Activated B cell treated with CpG ODN at 0.5 μM for 24 hours (primary cell): ENCODE measurements at places on chromosomes 7 and 10. TPM values are rescaled to one million over a fixed set of nuclear protein-coding genes. Genes with fewer than 3 reads are reported as not detected.

The PTPRN2 gene
- 1.6 and 1.8 TPM in 2 replicates for total RNA-seq

The HSPA12A gene
- 4.0 and 5.1 TPM in 2 replicates for total RNA-seq

The LIPJ gene
- total RNA-seq, result 0.07 and 0.31 TPM in 2 replicates

The ZWINT gene
- 5.0 and 6.6 TPM in 2 replicates for total RNA-seq

The TRDMT1 gene
- total RNA-seq, result 15.0 and 19.9 TPM in 2 replicates

The C7orf57 gene
- total RNA-seq, result not detected in 2 replicates

The EPHB6 gene
- 20.9 and 21.4 TPM in 2 replicates for total RNA-seq

The CAMK1D gene
- total RNA-seq, result 51.7 and 58.8 TPM in 2 replicates

The PSPH gene
- total RNA-seq, result 7.9 and 9.0 TPM in 2 replicates

The OGDHL gene
- not detected in 2 replicates for total RNA-seq

The COPS6 gene
- 88.3 and 108 TPM in 2 replicates for total RNA-seq

The TRIM74 gene
- 0.51 and 0.86 TPM in 2 replicates for total RNA-seq

The ITIH5 gene
- not detected in 2 replicates for total RNA-seq

The GPR26 gene
- total RNA-seq, result not detected in 2 replicates

The GPER1 gene
- 2.7 and 3.0 TPM in 2 replicates for total RNA-seq

The PRLHR gene
- total RNA-seq, result not detected in 2 replicates

The PLAC9 gene
- not detected in 2 replicates for total RNA-seq

The MMP21 gene
- total RNA-seq, result 0.10 and 0.35 TPM in 2 replicates

The MSS51 gene
- 4.0 and 5.2 TPM in 2 replicates for total RNA-seq

The CLRN3 gene
- not detected in 2 replicates for total RNA-seq

The TMEM184A gene
- total RNA-seq, result not detected in 2 replicates

The STEAP1B gene
- total RNA-seq, result 96.4 and 117 TPM in 2 replicates

The MOGAT3 gene
- not detected in 2 replicates for total RNA-seq

The MAGI2 gene
- total RNA-seq, result 0.38 and 0.46 TPM in 2 replicates

The IL6 gene
- 64.4 and 72.3 TPM in 2 replicates for total RNA-seq

The COL13A1 gene
- total RNA-seq, result not detected in 2 replicates

The CHST12 gene
- total RNA-seq, result 10.3 and 14.4 TPM in 2 replicates

The SPDYE1 gene
- total RNA-seq, result not detected in 2 replicates

The KIAA1217 gene
- 0.32 and 0.71 TPM in 2 replicates for total RNA-seq

The SHTN1 gene
- total RNA-seq, result 0.51 TPM in 1 of 2 replicates, not detected in the other

The TRPV6 gene
- total RNA-seq, result not detected in 2 replicates
